GM10248 (cell line): ENCODE measurements at places on chromosomes 7 and 10.

DNA sequence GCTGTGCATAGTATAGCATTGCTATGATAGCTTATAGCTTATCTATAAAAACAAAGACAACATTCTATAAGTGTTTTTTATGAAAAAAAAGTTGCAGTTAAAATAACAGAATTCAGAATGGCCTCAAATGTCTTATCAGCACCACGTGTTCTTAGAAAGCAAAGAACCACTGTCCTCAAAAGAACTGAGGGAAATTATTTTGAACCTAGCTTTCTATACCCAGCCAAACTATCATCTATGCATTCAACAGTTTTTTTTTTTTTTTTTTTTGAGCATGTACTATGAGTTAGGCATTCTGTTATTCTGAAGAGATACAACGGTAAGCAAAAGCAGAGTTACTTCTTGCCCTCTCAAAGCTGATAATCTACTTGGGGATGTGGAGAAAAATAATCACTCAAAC lies 247.8 kb downstream of the CREB5 start:
- no peak for DNase-seq

DNA sequence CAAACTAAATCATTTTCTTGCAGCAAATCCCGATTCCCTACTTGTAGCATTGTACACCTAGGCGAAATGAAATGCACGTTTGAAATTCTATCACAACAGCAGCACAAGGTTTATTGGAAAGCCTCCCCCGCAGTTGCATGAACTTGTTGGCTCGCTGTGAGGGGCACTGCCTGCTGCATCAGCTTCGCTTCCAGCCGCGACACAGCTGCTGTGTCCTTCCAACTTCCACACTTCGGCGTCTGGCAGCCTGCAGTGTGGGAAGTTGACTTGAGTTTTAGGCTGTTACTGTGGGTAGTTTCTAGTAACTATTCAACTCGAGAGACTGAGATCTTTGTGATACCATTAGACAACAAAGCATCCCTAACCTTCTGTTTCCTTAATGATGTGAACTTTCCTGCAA lies 315.8 kb upstream of the TPK1 start:
- no peak for DNase-seq

DNA sequence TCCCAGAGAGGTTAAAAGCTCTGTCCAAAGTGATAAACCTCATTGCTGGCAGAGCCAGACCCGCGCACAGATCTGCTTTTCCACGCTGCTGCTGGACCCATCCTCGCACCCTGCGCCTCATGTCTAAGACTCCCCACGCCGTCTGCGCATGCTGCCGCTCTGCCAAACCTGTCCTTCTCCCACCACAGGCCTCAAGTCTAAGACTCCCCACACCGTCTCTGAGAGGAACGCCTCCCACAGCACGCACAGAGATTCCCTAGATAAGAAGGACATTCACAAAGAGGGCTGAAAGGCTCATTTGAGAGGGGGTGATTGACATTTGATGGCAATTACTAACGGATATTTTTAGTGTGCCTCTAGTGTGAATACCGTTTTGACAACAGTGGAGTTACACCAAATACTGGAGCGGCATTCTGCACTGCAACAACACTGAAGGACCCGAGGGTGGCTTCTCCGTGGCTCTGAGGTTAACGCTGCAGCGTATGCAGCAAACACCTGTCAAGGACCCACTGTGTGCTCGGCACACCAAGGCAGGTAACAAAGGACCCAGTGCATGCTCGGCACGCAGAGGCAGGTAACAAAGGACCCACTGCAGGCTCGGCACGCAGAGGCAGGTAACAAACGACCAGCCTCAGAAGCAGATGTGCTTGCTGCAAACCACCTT lies 231.4 kb downstream of the DNAJB6 start:
- no peak for DNase-seq

DNA sequence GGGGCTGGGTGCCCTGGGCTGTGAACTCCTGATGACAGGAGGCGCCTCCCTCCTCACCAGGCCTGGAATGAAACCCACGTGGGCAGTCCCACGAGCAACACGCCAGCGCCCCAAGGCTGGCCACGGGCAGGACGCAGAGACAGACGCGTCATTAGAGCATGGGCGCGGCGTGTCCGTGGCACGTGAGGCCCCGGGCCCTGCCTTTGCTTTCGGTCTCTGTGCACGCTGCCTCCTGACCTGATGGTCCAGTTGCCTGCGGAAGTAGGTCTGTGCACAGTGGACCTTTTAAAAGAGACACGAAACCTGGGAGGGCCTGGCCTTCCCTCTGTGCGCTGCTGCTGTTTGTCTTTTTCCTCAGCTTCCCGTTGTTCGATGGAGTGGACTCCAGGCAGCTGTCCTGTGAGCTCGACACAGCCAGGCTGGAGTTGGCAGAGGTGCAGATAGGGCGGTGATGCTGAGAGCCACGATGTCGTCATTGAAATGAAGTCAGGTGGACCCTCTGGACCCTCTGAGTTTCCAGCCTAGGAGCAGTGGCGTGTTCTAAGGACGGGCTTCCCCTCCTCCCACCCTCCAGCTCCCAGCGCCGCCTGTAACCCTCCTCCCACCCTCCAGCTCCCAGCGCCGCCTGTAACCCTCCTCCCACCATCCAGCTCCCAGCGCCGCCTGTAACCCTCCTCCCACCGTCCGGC lies 40.1 kb upstream of the CFAP46 start:
- no peak for DNase-seq

DNA sequence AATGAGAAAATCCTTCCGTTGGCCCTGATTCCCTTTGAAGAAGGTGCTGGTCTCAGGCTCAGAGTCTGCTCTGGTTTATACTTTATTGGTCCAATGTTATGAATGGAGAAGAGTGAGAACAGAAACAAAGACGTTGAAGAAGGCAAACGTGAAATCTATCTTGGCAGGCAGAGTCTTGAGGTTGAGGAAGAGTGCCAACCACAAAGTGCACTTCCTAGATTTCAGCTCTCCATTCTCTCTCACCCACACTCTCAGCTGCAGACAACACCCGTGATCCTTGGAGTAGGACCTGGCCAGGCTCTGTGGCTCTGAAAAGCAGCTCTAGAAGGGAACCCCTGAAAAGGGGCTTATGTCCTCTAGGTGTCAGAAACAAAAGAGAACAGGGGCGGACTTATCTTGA lies 128.9 kb upstream of the PLXNA4 start:
- DNase-seq, result no peak

- DNase-seq, result no peak
Measured at GRCh38 chr10:33494694-33495265, 160.3 kb upstream of the NRP1 start.

- no peak for DNase-seq
Measured at GRCh38 chr7:4845740-4846142, 16.1 kb downstream of the PAPOLB start.

- DNase-seq, result no peak
Measured at GRCh38 chr7:77238703-77239136, 39.1 kb upstream of the FGL2 start.

- DNase-seq, result peak; percentile 65
Measured at GRCh38 chr7:100493476-100494264, 9.9 kb downstream of the NYAP1 start.

- DNase-seq, result no peak
Measured at GRCh38 chr10:29057822-29058331, 231.0 kb upstream of the LYZL1 start.
